ENCODE measurements at places on chromosomes 3 and 15. TPM values are rescaled to one million over a fixed set of nuclear protein-coding genes. Genes with fewer than 3 reads are reported as not detected.

ITIH3 gene
- total RNA-seq, result 22.0 TPM

CNTN6 gene
- total RNA-seq, result 0.67 TPM

SNTN gene
- not detected for total RNA-seq

AHSG gene
- total RNA-seq, result not detected

SH2D7 gene
- total RNA-seq, result not detected

CERS3 gene
- 0.36 TPM for total RNA-seq

SEMA7A gene
- 30.9 TPM for total RNA-seq

RNU5B-1 gene
- 44.7 TPM for total RNA-seq

SLC12A1 gene
- not detected for total RNA-seq

ILDR1 gene
- not detected for total RNA-seq

CMTM8 gene
- 7.6 TPM for total RNA-seq

DUOX1 gene
- total RNA-seq, result 5.9 TPM

TUSC2 gene
- 17.7 TPM for total RNA-seq

DPPA2 gene
- total RNA-seq, result not detected

GHSR gene
- not detected for total RNA-seq

GNAT1 gene
- total RNA-seq, result not detected

OR4F15 gene
- total RNA-seq, result not detected

SLC22A14 gene
- 0.13 TPM for total RNA-seq

IMPG2 gene
- 0.22 TPM for total RNA-seq

IRAK2 gene
- 6.4 TPM for total RNA-seq

STXBP5L gene
- 1.4 TPM for total RNA-seq

PPIB gene
- 218 TPM for total RNA-seq

CPN2 gene
- total RNA-seq, result not detected

ZNF774 gene
- 5.1 TPM for total RNA-seq

PCBP4 gene
- 145 TPM for total RNA-seq

HDC gene
- 8.1 TPM for total RNA-seq

SEMA3G gene
- total RNA-seq, result 38.3 TPM

NEK11 gene
- 16.9 TPM for total RNA-seq

IL12A gene
- 0.53 TPM for total RNA-seq

TUSC7 gene
- not detected for total RNA-seq

POU1F1 gene
- total RNA-seq, result not detected

PLSCR2 gene
- 0.71 TPM for total RNA-seq

CX3CR1 gene
- total RNA-seq, result 18.5 TPM

GOLIM4 gene
- total RNA-seq, result 48.9 TPM

CTXN2 gene
- total RNA-seq, result not detected

KLF15 gene
- total RNA-seq, result 22.7 TPM

TRIM42 gene
- not detected for total RNA-seq

SLC6A1 gene
- total RNA-seq, result 10.9 TPM

CIB2 gene
- total RNA-seq, result 5.4 TPM

MOBP gene
- 3.8 TPM for total RNA-seq

ARPP21 gene
- 0.62 TPM for total RNA-seq

ZBBX gene
- 0.31 TPM for total RNA-seq

C3orf52 gene
- total RNA-seq, result 9.1 TPM

IGSF10 gene
- total RNA-seq, result 1.2 TPM

SLC28A2 gene
- not detected for total RNA-seq

FANCD2OS gene
- total RNA-seq, result not detected

PLS1 gene
- total RNA-seq, result 0.53 TPM

IL16 gene
- 54.0 TPM for total RNA-seq

HYPK gene
- 13.6 TPM for total RNA-seq

GOLGA8N gene
- total RNA-seq, result 35.0 TPM

CCDC33 gene
- not detected for total RNA-seq

CCR9 gene
- 0.31 TPM for total RNA-seq

Measured in sciatic nerve (tissue), 2 donors.